ENCODE measurements at places on chromosomes 4 and X.

GRCh38 chr4:168711197-168712140 is 214.6 kb downstream of the PALLD start:
- no peak for DNase-seq

- DNase-seq = no peak
Measured at GRCh38 chr4:112901962-112902411, 147.5 kb upstream of the ANK2 start.

GRCh38 chrX:148536961-148537360 is 36.5 kb downstream of the AFF2 start:
- DNase-seq = no peak

DNA sequence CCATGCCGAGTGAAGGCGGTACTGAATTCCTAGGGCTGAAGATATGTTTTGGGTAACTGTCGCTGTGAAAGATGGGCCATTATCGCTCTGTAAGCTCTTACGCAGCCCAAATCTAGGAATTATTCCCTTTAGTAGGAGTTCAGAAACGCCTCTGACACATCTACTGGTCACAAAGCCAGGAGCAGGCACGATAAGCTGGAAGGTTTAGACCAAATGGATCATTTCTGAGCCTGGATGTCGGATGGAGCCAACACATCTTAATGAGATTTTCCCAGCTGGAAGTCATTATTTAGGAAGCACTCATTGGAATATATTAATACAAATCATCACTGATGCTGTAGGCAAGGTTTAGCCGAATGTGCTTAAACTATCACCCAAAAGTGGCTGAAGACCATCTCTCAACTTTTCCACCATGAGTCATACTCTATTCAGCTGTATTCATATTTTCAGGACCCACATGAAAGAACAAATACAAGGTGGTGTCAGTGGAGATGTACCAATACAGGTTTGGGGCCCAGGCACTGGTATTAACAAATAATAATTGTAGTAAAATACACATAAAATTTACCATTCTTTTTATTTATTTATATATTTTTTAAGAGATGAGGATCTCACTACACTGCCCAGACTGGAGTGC is 34.2 kb upstream of the ATRX start:
- DNase-seq = no peak

DNA sequence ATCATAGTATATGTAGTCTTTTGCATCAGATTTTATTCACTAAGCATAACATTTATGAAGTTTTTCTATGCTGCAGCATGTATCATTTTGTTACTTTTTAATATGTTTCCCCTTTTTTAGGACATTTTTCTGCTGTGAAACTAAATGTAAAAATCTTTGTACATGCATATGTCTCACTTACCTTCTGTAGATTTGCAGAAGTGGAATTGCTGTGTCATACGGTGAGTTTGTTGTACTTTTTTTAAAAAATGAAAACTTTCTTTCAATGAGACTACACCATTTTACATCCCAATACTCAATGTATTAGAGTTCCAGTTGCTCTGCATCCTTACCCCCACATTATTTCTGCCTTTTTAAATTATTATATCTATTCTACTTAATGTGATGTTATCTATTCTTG is 868.9 kb downstream of the PDHA2 start:
- no peak for DNase-seq

GRCh38 chr4:101218346-101218745 is 129.0 kb downstream of the PPP3CA start:
- no peak for DNase-seq

GRCh38 chr4:74132944-74133343 is 25.0 kb upstream of the MTHFD2L start:
- no peak for DNase-seq

DNA sequence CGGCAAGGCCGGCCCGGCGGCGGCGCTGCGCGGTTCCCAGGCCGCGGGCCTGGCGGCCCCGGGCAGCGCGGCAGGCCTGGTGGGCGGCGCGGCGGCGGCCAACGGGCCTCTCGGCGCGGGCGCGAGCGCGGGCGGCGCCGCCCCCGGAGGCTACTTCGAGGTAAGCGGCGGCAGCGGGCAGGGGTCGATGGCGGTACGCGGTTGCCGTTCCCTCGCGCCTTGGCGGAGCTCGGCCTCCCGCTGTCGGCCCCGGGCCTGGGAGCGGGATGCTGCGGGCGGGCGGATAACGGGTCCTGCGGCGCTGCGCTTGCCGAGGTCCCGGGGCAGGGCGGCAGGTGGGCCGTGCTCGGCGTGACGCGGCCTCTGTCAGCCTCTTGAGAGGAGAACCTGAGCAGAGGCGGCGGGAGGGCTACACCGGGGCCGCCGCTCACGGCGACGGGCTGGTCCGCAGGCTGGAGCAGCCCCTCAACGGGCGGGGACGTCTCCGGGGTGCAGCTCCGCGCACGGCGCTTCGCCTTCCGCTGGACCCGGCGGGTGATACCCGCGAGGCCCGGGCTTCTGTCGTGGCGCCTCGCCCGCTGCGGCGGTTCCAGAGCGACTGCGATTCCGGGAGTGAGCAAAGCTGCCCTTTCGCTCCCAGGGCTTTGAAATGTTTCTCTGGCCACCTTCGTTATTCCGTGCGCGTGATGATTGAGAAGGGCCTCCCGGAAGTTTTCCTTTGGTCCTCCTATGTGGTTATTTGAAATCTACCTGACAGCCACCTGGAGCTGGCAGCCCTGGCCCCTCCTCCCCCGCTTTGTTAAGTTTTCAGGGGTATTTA is 774 bp downstream of the FAM193A start:
- DNase-seq = peak; percentile 79

GRCh38 chr4:99061048-99061700 is 27.4 kb downstream of the ADH5 start:
- no peak for DNase-seq

- DNase-seq = no peak
Measured at GRCh38 chrX:33211356-33212260, at the start of gene DMD. Gene DMD (minus strand): TSS chrX:33211549. CDS start chrX:33211312, 237 bp downstream.

DNA sequence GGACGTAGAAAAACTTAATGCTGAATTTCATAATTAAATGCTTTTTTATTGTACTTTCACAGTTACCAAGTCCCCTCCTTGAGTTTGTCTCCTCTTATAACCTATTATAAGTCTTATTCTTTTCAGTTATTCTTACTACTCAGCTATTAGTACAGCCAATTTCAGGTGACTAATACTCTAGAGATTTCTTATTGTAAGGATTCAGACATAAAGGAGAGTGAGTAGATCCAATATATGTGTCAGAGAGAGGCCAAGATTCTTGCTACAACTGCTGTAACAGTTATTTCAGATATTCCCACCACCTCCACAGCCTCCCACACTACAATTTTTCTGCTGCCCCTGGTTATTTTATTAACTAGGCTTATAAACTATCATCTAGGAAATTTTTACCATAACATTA is 274.5 kb downstream of the GPAT3 start:
- no peak for DNase-seq
